ENCODE measurements at places on chromosomes 6 and 20.

DNA sequence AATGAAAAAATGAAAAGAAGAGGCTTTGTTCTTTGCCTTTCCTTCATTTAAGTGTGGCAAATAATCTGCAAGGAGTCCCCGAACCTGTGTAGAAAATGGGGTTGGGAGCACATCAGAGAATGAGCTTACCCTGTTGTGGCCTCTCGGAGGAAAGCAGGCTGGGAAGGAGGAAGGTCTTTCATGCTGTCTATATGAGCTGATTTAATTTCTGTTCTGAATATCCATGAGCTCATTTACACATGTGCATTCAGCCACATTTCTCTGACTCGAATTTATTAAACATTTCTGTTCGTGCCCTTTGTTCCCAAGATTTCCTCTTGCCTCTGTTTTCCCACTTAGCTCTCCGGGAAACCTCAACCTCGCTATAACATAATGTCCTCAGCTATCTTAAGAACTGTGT, 584.4 kb upstream of the CDH4 start:
- DNase-seq = no peak

DNA sequence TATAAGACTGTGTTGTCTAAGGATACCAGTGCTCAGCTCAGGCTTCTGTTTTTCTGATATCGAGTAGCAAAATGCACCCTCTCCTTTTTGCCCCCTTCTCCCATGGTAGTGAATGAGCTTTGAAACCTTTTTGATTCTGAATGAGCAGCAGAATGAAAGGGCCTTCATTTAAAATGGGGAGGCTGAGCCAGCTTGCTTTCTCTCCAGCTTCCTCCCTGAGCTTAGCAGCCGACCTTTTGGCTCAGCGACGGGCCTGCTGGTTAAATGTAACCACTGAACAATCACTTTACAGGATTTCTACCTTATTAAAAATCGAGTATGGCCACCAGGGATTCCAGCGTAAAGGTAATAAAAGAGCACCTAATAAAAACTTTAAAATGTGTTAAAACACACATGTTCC, 133.7 kb upstream of the SPACA1 start:
- DNase-seq = no peak

- no peak for DNase-seq
Measured at GRCh38 chr6:29791162-29791561, 36.5 kb upstream of the HLA-G start.

GRCh38 chr20:57851796-57852195, 142.0 kb upstream of the PMEPA1 start:
- no peak for DNase-seq

DNA sequence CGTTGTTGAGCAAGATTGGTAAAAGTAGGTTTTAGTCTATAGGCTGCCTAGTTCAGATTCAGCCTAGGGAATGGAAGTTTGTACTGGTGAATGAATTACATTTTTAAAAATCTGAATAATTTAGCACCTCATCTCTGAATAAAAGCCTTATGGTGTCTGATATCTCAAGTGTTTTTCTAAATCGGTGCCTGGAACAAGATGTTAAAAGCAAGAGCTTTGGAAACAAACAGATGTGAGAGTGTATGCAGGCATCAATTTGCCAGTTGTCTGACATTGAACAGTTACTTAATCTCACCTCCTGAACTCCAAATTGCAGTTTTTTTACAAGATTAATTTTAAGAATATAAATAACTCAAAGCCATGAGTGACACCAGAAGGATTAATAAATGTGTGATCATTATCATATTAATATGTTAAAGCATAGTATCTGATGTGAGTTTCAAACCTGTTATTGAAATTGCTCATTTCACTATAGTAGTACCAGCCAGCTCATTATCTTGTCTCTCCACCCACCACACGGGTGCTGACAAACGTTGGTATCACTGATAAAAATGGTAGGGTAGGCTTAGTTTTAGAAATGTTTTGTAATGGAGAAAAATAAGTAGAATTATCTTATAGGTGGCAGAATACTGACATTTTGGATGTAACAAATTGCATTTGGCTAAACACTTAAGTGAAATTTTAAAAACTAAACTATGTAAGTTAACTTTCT, 157.3 kb downstream of the FAM83B start:
- DNase-seq = no peak

DNA sequence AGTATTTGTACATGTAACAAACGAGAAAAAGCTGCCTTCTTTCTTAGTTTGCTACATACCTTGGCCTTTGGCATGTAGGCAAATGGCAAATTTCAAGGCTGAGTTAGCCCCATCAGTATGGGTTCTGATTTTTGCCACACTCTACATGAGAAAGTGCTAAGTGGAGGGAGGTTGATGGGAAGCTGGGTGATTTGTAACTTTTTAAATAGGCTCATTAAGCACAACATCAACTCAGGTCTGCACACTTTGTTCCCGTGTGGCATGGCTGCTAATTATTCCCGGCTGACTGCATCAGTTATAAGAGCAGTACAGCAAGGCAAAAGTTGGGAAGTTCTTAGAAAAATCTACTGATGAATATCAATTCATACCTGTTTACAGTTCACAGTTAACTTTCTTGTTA, 172.8 kb upstream of the MAP3K7 start:
- DNase-seq = no peak

- no peak for DNase-seq
Measured at GRCh38 chr20:57195469-57196100, 70.9 kb downstream of the BMP7 start.

Measured in stimulated activated CD4-positive, alpha-beta T cell treated with anti-CD3 and anti-CD28 coated beads, Interleukin-1b, Interleukin-23, amount 100 ng/mL, for 1 hour (primary cell).